ENCODE measurements at places on chromosomes 3 and 15.

GRCh38 chr3:123072564-123072963, 5.7 kb downstream of the PDIA5 start:
- no peak for DNase-seq

DNA sequence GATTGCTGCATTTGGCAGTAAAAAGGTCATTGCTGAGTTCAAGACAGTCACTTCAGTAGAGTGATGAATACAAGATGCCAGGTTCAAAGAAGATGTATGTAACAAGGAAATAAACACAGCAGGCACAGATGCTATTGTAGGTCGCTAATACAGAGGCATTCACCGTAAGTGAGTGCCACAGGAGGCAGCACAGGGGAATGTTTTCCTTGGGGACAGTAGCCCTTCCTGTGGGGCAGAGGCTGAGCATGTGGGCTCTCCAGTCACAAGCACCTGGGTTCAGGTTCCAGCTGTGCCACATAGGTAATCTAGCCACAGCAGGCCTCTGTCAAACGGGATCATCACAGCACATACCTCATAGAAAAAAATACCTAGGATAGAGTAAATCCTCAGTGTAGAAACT, 86.3 kb downstream of the RSL24D1 start:
- no peak for DNase-seq

DNA sequence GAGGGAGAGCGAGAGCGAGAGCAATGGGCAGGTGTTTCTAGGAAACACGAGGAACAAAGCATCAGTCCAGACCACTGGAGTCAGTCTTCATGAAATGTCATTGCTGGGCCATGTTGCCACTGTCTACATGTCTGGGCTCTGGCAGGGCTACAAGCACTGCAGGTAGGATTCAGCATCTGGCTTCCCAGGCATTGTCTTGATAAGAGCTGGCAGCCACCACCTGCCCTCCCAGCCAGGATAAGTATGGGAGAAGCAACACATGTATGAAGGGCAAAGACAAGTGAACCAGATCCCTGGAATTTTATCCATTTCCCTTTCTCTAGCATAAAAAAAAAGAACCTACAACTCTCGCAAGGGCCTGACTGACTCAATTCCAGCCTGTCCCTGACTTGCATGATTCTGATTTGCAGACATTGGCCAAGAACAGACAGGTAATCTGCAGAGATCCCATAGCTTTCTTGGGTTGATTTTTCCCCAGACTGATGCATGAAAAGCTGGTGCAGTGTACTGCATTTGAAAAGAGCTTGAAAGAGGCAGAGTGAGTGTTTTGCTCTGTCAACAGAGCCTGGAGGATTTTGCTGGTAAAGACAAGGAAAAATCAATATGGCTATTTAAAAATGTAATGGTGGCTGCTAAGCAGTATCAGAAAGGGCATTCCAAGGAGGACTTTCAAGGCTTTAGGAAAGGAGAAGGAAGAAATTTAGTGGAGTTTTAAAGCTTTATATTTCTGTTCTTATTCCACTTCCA, 157.2 kb upstream of the MYRIP start:
- DNase-seq, result no peak

- DNase-seq, result peak; percentile 86
These were observed 15.9 kb downstream of the IVD start for GRCh38 chr15:40421246-40422157.

DNA sequence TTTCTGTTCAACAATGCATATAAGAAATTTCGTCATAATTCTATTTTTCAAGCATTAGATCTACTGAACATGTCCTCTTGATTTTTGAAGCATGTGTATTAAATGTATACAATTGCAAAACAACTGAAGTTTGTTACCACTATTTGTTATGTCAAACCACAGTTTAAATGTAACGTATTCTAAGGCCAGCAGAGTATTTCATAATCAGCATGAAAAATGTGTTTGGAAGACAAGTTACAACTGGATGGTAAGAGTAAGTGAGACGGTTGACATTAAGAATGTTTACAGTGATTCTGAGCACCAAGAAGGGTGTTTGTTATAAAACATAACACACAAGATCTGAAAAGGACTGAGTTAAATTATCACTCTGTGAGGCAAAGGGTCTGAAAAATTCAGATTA, 738.4 kb downstream of the PLOD2 start:
- no peak for DNase-seq

DNA sequence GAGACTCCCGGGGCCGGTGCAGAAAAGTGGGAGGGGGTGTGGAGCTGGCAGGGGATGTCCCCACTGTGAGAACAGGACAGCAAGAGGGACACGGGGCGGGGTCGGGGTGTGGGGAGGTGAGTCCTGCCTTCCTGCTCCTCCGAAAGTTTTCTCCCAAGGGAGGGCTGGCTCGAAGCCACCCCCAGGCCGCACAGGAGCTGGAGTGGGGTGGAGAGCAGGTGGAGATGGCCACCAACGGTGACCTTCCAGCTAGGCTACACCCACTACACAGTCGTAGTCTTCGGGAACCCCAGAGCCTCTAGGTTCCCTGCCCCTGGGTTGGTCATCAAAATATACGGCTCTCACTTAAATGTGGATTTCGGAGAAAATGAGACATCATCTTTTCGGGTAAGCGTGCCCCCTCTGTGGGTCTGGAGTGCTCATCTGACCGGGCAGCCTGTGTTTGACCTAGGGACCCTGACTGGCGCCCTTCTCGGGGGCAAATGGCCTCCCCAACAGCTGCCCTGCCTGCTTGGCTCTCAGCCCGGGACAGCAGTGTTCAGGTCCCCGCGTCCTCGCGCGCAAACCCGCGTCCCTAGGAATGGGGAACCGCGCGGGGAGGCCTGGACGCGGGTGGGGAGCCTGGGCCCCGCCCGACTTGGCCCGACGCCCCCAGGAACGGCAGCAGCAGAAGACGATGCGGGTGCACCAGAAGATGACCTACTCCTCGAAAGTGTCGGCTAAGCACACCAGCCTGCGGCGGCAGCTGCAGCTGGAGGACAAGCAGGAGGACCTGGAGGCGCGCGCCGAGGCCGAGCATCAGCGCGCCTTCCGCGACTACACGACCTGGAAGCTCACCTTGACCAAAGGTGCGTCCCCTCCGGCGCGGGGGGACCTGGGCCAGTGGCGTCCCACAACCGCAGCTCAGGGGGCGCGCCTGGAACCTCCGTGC, 21.2 kb downstream of the CFAP100 start:
- no peak for DNase-seq

DNA sequence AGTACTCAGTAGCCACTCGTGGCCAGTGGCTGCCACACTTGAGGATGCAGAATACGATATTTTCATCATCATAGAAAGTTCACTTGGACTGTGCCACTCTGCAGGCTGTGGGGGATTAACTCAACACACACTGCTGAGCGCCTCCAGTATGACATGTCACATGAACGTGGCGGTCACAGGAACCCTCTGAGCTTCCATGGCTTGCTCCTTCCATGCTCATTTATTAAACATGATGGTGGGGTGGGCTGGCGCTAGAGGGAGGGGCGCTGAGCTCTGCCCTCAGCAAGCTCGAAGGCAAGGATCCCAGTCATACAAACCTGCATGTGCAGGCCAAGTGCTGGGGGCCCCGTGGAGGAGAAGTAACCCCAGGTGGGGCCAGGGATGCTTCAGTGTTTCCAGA, 85.5 kb downstream of the WNT7A start:
- DNase-seq, result no peak

All from activated CD8-positive, alpha-beta T cell treated with anti-CD3 and anti-CD28 coated beads, Interleukin-2, amount 10 ng/mL, durations not matched to agents 7 days and 5 days (primary cell).